ENCODE measurements at places on chromosomes 11 and 22.

DNA sequence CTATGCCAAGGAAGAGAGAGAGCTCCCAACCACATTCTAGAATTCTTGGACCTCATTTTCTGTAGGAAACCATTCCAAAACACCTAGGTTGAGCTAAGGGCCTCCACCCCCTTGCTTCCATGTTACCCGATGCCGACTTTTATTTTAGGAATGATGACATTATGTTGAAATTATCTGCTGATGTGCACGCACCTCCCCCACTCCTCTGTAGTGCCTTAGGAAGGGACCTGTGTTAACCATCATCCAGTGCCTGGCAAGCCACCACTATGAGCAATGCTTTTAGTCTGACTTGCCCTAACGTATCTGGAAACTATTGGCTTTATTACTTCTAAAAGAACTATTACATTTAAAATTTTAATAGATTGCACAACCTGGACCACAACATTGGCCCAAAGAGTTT lies 42.1 kb downstream of the NCAPD3 start:
- no peak for DNase-seq

- DNase-seq, result no peak
Observed at GRCh38 chr11:80282643-80283042, 841.8 kb upstream of the TENM4 start.

DNA sequence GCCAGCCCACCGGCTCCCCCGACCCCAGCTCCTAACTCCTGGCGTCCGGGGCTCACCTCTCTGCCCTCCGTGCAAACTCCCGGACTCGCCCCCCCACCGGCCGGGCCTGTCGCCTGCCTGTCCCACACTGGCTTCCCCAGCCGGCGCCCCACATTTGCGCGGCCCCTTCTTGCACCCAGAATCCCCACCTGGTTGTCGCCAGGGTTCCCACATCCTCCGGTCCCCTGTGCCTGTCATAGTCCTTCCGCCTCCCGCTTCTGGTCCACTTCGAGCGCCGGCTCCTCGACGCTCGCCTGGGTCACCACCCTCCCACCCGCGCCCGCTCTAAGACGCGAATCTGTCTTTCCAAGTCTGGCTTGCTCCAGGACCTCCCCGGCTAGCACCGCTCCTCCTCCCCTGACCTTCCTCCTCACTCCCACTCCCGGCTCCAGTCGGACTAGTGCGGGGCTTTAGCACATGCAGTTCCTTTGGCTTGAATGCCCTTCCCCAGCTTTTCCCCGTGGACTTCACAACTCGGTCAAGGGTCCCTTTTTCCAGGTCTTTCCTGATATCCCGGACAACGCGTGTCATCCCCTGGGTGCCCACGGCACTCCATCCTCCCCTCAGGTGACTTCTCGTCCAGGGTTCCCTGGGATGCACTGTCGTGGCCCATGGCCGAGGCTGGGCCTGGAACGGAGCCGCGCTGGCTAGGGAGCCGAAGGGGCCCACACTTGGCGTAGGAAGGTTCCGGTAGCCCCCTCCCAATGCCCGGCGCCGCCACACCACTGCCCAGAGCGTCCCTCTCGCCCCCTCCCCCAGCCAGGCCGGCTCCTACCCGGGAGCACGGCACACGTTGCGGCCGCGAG lies 635 bp downstream of the SCARF2 start:
- DNase-seq, result no peak

- no peak for DNase-seq
Observed at GRCh38 chr11:68471360-68472340, 11.1 kb downstream of the PPP6R3 start.

DNA sequence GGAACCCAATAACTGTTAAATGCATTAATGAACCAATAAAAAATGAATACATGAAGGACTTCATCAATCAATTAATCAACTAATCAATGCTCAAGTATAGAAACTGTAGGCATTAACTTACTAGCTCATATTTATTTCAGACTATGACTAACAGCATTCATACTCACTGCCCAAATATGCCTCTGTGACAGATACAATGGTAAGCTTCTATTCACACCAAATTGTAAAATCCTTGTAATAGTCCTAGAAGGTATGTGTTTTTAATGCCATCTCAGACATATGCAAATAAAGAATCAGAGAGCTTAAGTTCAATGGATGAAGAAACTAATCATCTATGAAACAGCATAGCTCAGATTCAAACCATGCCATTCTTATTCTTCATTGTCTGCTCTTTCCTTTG lies 1253.6 kb upstream of the TENM4 start:
- DNase-seq, result no peak

GRCh38 chr11:19332476-19332875 lies 91.7 kb upstream of the E2F8 start:
- no peak for DNase-seq

GRCh38 chr11:73539506-73540084 lies 58.3 kb downstream of the FAM168A start:
- no peak for DNase-seq

- no peak for DNase-seq
Observed at GRCh38 chr22:40791241-40791640, 27.9 kb downstream of the SLC25A17 start.

DNA sequence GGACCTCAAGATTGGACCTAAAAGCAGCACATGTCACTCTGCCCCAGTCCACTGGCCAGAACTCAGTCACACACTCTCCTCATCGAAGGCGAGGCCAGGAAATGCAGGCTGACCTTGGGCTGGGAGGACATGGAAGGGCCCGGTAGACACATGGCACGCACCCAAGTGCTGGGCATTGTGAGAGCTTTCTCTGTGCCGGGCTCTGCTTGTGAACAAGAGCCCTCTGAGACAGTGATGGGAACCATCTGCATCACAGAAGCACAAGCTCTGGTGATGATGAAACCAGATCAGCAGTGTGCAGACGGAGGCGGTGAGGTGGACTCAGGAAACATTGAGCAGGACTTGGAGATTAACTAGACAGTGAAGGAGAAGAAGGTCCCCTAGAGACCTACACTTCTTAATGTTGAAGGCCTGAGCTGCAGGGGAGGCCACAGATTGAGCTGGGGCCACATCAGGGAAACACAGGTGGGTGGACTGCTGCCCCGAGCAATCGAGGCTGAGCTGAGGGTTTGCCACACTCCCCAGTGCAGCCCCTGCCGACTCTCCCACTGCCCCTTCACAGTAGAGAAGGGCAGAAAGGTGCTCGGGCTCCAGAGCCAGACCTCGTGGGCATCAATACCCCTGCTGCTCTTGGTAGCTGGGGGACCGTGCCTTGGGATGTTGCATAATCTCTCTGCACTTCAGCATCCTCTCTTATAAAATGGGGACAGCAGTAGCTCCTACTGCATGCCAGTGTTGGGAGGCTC lies 1460.5 kb downstream of the TBC1D22A start:
- DNase-seq, result no peak

DNA sequence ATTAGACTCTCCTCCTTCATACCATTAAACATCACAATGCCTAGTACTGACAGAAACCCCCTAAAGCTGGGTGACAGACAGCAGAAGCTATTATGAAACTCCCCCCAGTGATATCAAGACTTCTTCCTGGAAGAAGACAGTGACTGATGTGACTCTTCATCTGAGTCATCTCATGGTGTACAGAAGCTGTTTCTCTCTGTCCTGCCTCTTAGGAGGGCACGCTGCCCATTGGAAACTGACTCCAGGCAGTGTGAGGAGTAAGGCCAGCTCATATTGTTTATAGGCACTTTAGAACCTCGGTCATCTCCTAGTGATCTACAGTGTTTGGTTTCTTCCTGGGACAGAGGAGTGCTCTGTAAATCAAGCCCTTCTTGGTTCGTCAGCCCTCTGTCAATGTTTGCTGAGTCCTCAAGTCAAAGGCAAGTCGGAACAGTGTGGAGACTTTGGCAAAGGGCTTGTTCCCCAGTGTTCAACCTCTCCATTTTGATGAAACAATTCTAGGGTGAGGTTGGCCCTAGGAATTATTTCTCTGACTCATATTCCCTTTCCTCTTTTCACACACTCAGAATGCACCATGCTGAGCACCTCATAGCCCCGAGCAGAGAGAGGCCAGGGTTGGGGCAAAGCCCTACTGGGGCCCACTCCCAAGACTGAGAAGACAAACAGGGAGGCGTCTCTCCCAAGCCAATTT lies 172.5 kb upstream of the TMEM45B start:
- no peak for DNase-seq

- no peak for DNase-seq
Observed at GRCh38 chr22:38865201-38866023, 6.6 kb downstream of the CBX6 start.

DNA sequence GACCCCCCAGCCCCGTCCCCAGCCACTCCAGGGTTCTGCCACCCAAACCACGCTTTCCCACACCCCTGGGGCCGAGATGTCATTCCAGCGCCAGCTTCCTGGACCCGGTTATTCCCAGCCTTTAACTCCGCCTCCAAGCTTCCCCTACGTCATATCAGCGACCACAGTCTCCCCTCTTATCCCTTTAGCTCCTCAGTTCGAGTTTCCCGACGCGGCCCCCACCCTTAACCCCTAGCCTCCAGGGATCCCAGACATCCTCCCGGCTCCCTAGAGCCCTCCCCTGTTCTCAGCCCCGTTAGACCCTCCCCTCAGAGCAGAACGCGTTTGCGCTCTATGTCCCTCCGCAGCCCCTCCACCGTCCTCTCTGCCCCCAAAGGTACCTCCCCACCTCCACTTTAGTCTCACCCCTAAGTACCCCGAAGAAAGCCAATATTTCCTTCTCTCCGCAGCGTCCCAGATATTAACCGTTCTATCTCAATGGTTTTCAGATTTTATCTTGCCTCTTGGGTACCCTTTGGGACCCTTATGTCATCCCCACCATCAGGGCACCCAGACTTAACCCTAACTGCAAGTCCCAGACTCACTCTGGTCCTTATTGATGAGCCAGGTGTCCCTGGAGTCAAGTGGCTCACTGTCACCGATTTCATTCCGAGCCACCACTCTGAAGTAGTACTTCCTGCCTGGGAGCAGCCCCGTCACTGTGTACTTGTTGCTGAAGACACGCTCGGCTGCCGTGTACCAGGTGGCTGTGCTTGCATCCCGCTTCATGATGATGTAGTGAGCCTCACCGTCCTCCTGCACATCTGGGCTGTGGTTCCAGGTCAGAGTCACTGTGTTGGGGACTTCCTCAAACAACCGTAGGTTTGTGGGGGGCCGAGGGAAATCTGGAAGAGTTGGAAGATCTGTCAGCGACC lies 8.0 kb downstream of the TMEM86A start:
- peak; percentile 47 for DNase-seq

DNA sequence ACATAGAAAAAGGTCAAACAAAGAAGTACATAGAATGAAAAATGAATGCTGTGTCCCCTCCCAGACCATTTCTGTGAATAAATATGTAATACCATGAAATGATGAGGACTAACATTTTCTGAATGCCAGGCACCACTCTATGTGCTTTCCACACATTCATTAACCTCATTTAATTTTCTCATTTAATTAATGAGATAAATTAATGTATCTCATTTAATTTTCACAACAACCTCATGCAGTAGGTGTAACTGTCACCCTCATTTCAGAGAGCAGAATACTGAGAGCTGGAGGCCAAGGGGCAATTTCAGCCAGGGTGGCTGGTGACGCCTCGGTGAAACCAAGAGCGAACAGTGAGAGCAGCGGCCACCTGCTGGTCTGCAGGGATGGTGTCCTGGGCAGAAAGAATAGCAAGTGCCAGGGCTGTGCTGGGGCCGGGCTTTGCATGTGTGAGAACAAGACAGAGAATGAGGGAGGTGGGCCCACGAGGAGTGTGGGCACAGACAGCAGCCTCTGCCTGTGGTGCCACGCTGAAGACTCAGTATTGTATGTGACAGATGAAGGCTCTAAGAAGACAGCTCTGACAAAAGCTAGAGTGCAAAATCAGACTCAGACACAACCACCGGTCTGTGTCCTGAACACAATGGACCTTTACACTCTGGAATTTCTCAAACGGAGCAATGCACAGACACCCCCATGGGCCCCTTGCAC lies 1.8 kb upstream of the SERPIND1 start:
- DNase-seq, result no peak

- no peak for DNase-seq
Observed at GRCh38 chr11:285894-286220, 3.1 kb upstream of the PGGHG start.

DNA sequence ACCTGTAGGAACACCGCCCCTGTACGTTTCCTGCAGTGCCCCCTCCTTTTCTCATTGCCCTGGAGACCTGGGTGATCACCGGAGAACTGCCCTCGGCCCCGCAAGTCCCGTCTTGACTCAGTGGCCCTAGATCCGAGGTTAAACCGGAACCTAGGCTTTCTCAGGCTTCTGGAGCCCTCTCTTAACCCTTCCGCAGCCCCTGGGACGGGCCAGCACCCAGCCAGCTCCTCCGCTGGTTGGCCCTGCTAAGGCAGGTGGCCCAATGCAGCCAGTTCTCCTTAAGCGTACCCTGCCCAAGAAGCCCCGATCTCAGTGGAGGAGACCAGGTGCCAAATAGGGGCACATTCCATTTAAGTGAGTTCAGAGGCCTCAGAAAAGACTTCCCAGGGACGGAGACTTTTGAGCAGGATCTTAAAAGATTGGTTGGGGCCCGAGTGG lies 776 bp downstream of the NLRX1 start:
- DNase-seq, result peak; percentile 31

DNA sequence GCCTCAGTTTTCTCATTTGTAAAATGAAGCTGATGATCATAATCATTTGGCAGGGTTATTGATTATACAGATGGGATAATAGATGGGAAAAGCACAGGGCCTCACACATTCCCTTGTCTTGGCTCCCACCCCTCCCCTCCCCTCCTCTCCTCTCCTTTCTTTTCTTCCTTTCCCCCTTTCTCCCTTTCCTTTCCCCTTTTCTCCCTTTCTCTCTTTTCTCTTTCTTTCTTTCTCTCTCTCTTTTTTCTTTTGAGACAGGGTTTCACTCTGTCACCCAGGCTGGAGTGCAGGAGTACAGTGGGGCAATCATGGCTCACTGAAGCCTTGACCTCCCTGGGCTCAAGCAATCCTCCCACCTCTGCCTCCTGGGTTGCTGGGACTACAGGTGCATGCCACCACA lies 161.0 kb upstream of the NARS2 start:
- DNase-seq, result no peak

DNA sequence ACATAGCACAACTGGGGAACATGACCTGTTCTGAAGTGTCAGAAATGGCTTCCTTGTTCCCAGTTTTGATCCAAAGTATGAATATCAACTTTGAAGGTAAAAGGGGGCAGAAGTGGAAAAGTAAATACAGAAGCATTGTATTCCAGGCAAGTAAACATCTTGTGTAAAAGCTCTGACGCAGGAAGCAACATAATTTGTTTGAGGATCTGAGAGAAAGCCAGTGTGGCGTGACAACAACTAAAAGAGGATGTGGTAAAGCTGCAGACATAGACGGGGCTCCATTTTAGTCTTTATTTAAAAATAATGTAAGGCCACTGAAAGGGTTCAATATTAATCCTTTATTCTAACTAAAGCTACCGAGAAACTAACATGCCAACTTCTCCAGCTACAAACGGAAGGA lies 310.2 kb downstream of the DLG2 start:
- no peak for DNase-seq

DNA sequence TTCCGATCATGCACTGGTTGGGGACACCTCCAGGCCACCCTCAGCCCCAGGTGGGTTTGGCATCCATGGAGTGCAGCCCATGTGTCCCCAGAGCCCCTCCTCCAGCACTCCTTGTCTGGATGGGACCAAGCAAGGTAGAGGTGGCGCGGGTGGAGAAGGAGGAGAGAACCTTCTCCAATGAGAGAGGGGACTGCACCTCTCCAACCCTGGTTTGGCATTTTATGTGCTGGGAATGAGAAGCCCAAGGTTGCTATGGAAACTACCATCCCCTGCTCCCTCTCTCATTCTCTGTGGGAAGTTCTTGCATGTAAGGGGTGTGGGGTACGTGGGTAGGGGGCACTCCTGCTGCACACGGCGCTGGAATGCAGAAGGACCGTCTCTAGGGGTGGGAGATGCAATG lies 21.8 kb upstream of the RASD2 start:
- DNase-seq, result no peak

- DNase-seq, result no peak
Observed at GRCh38 chr11:59197991-59198390, 14.7 kb downstream of the MPEG1 start.

- DNase-seq, result no peak
Observed at GRCh38 chr11:121257289-121257688, 35.3 kb upstream of the SC5D start.

Data from stimulated activated naive CD4-positive, alpha-beta T cell (primary cell).